ENCODE measurements at places on chromosomes 12 and 14.

DNA sequence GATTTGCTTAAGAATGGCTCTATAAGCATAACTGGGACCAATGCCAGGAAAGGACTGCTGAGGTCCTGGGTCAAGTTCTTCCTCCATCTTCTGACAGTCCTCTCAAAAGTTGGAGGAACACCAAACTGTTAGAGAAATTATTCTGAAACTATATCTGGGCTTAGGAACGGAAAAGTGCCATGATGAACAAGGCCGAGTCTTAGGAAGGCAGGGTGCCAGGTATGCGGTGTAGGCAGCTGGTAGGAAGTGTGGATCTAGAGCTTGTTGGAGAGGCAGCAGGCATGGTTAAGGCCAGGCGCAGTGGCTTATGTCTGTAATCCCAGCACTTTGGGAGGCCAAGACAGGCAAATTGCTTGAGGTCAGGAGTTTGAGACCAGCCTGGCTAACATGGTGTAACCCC, 7.7 kb downstream of the GNPTAB start:
- DNase-seq, result no peak

GRCh38 chr12:53218551-53219291, 11.7 kb upstream of the ITGB7 start:
- DNase-seq, result no peak

DNA sequence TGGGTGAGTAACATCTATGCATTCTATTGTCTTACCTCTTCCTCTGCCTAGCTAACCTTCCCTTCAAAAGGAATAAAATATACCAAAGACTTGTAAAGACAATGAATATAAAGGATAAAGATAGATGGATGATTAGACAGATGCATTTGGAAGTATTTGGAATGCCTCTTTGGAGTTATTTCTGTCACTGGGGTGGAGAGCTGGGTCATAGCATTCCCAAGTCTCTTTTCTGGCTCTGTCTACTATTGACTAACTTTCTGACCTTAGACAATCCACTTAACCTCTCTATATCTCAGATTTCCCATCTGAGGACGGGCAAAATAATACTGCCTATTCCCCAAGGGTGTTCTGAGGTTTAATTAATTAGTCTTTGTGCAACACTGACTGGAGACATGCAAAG, 517.4 kb downstream of the DIO2 start:
- DNase-seq, result no peak

- DNase-seq, result no peak
These were observed 13.0 kb downstream of the FGD6 start for GRCh38 chr12:95204141-95204866.

- DNase-seq, result no peak
These were observed 567.2 kb downstream of the SNAPC1 start for GRCh38 chr14:62329427-62329826.

GRCh38 chr14:102696856-102697495, 80.3 kb upstream of the TRAF3 start:
- no peak for DNase-seq

DNA sequence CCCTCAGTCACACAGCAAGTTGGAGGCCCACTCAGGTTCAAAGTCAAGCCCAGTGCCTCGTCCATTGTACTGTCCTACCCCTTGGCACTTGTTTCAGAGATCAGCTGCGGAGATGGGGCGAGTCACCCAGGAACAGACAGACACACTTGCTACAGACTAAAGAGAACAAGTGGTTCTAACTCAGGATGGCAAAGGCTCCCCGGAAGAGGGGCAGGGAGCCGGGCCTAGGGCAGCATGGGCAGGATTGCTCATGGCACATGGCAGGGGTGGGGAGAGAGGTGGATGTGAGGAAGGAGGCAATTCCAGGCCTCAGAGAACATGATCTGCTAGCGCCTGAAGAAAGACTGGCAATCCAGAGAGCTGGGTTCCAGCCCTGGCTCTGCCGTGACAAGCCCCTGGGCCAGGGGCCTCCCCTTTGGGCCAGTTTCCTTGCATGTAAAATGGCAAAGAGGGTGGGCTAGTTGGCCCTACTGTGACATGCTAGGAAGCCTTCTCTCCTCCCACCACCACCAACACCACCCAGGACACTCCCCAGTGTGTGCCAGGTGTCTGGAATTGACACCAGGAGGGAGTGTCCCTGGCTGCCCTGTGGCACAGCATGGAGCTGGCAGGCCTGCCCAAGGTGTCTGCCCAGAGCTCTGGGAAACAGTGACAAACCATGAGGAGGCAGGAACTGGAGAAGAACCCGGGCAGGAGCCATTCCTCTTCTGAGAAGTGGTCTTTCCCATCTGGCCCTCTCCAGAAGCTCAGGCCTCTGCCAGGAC, 24.0 kb upstream of the IRF2BPL start:
- DNase-seq, result no peak

- no peak for DNase-seq
These were observed 22.5 kb upstream of the SYCP3 start for GRCh38 chr12:101761781-101762180.

DNA sequence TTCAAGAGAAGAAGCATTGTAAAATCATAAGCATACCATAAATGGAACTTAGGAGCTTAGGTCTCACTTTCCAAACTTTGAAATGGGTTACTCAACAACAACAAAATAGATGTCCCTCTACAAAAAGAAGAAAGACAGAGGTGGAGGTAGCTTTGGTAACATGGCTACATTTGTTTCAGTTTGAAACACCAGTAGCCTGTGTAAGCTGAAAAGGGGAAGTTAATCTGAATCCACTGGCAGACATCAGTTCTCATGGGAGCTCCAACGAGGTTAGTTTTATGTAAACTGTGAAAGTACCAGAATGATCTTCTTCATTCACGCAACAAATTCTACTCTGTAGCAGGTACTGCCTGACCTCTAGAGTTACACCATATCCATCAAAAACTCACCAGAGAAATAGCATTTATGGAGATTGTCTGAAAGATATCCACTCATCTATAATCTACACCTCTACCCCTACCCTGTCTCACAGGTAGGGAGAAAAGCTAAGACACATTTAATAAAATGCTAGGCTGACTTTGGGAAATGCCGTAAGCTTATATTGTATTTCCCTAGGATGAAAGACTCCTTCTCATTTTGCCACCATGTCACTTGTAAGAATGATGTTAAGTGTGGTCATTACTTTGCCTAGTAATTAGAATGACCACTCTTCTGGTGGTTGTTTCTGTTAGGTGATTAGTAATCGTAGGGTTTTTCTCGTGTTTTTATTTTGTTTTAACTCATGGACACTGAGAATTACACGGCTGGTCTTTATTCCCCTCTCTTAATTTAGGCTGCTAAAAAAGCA, 224.1 kb downstream of the ASCL1 start:
- DNase-seq, result no peak

- no peak for DNase-seq
These were observed 39.4 kb downstream of the STAB2 start for GRCh38 chr12:103626498-103626897.

DNA sequence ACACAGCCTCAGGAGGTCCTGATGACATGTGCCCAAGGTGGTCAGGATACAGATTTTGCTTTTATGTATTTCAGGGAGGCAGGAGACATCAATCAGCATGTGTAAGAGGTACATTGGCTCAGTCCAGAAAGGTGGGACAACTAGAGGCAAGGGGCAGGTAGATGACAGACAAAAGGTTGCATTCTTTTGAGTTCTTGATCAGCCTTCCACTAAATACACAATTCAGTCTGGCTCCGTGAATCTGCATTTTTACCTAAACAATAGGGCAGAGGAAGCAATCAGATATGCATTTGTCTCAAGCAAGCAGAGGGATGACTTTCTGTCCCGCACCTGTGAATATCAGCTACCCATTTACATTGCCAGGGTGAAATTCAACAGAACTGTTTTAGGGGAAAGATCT, 178.6 kb downstream of the KSR2 start:
- DNase-seq, result no peak

GRCh38 chr14:35628989-35629388, 95.0 kb downstream of the INSM2 start:
- DNase-seq, result no peak

GRCh38 chr14:97634751-97635150, 837.6 kb downstream of the VRK1 start:
- no peak for DNase-seq

DNA sequence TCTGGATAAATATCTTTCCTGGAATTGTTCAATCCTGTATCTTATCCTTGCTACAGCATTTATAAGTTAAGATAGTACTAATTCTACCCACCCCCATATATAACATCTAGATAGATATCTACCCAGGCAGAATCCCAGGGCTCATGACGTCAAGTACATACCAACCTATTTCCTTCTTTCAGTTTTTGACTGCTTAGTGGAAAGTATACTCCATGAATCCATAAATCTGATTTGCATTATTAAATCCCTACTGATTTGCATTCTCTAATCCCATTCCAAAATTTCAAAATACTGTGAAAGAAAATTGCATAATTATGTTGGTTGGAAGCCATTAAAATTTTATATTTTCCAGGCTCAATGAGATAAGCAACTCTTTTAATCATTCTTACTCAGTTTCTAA, 111.7 kb downstream of the KITLG start:
- no peak for DNase-seq

GRCh38 chr14:95460647-95461478, 55.6 kb downstream of the SYNE3 start:
- no peak for DNase-seq

DNA sequence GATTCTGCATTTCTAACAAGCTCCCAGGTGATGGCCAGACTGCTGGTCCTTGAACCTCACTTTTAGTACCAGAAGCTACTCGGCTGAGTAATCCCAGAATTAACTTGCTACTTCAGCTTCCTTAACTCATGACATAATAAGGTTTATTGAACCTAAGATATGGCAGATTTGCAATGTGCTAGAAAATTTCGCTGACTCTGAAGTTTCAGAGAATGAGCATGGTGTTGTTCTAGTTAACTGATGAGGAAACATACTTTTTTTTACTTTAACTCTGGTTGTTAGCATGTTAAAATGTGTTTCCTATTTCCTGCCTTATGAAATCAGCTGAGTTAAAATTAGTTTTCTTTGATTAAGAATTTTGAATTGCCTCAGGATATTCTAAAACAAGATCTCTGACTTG, 23.1 kb upstream of the COX16 start:
- DNase-seq, result no peak

DNA sequence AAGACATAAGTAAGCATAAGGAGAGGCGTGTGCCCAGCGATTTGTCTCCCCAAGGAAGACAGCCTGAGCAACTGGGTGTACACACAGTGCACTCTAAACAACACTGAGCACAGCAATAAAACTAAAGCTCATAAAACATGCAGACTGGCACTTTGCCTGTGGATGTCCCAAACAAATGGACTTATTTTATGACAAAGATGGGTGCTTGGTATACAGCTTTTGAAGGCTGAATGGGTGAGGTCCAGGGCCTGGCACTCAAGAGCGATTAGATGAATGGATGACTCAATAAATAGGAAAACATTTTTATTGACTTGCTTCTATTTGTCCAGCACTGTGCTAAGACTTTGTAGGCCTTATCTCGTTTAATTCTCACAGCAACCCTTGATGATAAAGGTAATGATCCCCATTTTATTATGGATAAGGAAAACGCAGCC, 28.5 kb downstream of the LGMN start:
- DNase-seq, result no peak

- DNase-seq, result no peak
These were observed 105.4 kb upstream of the FKBP4 start for GRCh38 chr12:2689393-2689792.

- no peak for DNase-seq
These were observed 45.5 kb downstream of the MGST1 start for GRCh38 chr12:16392846-16393535.

- no peak for DNase-seq
These were observed 21.1 kb downstream of the SETD3 start for GRCh38 chr14:99459481-99460100.

DNA sequence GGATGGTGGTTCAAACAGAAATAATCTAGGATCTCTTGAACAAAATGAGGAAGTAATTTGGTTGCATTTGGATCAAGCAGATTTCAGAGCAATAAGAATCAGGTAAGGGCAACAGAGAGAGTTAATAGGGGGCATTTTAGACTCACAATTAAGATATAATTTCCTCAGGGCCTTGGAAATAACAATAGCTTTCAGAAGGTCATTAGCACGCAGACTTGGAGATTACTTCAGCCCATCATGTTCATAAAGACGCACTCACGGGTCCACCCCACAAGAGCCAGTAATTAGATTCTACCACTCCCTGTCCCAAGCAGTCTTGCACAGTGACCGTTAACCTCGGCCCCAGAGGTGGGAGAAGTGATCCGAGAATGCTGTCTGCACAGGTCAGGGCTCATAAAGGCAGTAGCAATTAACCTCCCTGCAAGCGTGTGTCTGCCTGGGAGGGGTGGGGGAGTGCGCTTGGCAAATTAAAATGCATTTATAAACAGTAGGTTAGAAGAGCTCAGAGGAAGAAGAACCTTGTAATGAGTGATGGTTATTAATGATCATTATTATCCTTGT, 125.7 kb upstream of the CCDC196 start:
- no peak for DNase-seq

DNA sequence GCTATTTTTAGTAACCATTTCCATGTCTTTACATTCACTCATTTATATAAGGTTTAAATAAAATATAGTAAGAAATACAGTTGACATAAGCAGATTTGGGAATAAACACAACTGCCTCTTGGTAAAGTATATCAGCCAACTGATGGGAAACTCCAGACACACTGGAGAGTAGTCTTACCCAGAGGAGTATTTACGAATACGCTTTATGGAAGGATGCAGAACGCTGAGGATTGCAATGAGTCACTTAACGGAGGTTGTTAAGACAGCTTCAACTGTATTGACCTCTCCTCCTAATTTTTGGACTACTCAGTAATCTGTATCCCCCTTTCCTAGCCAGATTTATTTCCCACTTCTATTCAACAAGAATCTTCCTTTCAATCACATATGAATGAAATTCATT, 6.0 kb downstream of the C2CD5 start:
- DNase-seq, result no peak

DNA sequence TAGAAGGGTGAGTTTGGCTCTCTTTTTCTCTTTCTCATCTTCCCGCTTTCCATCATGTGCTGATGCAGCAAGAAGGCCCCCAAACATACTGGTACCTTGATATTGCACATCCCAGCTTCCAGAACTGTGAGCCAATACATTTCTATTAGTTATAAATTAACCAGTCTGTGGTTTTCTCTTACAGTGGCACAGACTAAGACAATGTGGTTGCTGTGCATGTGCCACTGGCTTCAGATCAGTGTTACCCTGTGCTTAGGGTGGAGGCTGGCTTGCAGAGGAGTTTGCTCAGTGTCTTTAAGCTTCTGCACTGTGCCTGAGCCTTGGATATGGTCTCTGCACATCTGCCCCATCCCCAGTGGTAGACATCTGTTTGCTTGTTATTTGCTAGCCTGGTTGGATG, 5.5 kb downstream of the IFI27L2 start:
- DNase-seq, result no peak

- no peak for DNase-seq
These were observed 17.5 kb downstream of the IQSEC3 start for GRCh38 chr12:84056-84455.

GRCh38 chr12:119294211-119294610, 40.3 kb upstream of the CCDC60 start:
- no peak for DNase-seq

- DNase-seq, result no peak
These were observed 92.3 kb downstream of the KCNK13 start for GRCh38 chr14:90154110-90154509.

- DNase-seq, result peak; percentile 48
These were observed at the start of gene GLS2 for GRCh38 chr12:56488041-56488955. GLS2 (minus strand) TSS chr12:56488161; CDS start chr12:56488118, 43 bp downstream.

- DNase-seq, result no peak
These were observed 50.3 kb downstream of the RIMBP2 start for GRCh38 chr12:130665753-130666152.

Data from stimulated activated CD8-positive, alpha-beta memory T cell treated with anti-CD3 and anti-CD28 coated beads, Interleukin-2, amount 100 ng/mL, for 1 hour (primary cell).